ENCODE measurements at places on chromosomes 4 and X. TPM values are rescaled to one million over a fixed set of nuclear protein-coding genes. Genes with fewer than 3 reads are reported as not detected.

DNA sequence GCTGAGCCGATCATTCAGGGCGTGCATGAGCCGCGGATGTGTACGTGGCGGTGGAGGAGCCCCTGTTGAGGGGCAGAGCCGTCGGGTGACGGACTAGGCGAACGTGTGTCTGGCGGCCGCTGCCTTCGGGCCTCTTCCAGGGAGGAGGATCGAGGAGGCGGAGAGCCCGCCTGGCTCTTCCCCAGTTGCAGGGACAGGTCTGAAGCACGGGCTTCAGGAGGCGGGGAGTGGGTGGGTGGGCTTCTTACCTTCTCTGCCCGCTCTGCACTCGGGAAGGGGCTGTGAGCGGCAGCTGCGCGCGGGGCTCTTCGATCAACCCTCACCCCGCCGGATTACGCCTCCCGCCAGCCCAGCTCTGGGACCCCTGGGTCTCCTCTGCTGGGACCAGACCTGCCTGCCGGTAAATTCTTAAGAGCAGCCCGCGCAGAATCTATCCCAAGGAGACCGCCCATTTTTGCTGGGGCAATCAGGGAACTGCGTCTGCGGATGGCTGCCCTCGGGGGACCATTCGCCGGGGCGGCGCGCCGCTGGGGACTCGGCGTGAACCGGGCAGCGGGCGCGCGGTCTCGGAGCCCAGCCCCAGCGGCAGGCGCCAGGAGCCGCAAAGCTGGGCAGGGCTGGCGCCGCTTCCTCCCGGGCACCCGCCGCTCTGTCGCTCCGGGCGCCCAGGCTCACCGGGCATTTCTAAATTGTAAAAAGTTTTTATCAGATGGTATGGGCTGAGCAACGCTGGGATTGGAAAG, 4.9 kb downstream of the PLAC8 start:
- H3K4me3 ChIP-seq, result peak overlapping the region; percentile 45
- no peaks in the 10 kb centered on the region for H3K36me3 ChIP-seq
- H3K27ac ChIP-seq, result peak overlapping the region; percentile 37
- peak; percentile 44 for DNase-seq
- H3K4me1 ChIP-seq, result no peaks in the 10 kb centered on the region

DNA sequence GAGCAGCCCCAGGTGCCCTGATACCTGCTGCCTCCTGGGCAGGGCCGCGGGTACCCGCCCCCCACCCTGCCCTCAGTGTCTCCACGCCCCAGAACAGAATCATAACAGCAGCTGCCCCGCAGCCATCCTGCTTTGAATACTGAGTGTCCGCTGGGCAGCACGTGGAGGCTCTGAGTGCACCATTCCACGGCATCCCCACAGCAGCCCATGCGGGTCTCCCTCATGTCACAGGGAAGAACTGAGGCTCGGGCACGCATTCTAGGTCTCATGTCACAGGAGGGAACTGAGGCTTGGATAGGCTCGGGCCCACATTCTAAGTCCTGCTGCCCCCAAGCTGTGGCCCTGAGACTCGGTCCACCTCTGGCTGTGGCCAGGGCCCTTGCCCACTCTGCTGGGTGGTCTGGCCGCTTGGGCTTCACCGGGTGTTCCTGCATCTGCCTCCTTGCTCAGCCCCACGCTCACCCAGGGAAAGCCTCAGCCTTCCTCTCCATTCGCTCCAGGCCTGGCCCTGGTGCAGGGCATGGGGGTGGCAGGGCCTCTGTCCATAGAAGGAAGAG, 221.6 kb upstream of the PSAPL1 start:
- no peaks in the 10 kb centered on the region for H3K27me3 ChIP-seq
- H3K4me3 ChIP-seq, result no peak overlapping the region
- peaks cover 15% of the 10 kb centered on the region for H3K4me1 ChIP-seq
- H3K36me3 ChIP-seq, result no peaks in the 10 kb centered on the region

DNA sequence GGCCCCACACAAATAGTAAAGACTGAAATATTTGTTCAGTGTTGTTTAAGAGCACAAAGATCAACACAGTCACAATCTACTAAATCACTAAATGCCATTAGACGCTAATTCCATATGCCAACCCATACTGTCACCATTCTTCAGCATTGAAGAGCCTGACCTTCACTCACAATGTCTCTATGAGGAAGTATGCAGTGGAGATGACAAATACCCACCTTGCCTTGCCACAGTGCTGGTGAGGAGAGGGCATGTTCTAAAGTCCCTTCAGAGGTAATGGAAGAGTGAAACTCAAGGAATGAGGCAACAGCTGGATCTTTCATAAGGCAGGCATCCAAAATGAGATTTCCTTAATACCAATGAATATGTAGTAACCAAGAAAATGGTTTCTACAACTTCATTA, 50.4 kb downstream of the FRMD7 start:
- H3K4me1 ChIP-seq, result no peaks in the 10 kb centered on the region
- H3K4me3 ChIP-seq, result no peak overlapping the region
- H3K36me3 ChIP-seq, result no peaks in the 10 kb centered on the region
- H3K27ac ChIP-seq, result no peak overlapping the region
- peaks cover 76% of the 10 kb centered on the region for H3K27me3 ChIP-seq
- no peak for DNase-seq

GRCh38 chrX:12721042-12721441, 70.2 kb upstream of the PRPS2 start:
- peaks cover 26% of the 10 kb centered on the region for H3K27me3 ChIP-seq
- H3K36me3 ChIP-seq, result no peaks in the 10 kb centered on the region
- no peak overlapping the region for H3K27ac ChIP-seq
- H3K4me1 ChIP-seq, result no peaks in the 10 kb centered on the region
- no peak overlapping the region for H3K4me3 ChIP-seq

- H3K27me3 ChIP-seq, result no peaks in the 10 kb centered on the region
- H3K27ac ChIP-seq, result no peak overlapping the region
- no peak for DNase-seq
- H3K36me3 ChIP-seq, result no peaks in the 10 kb centered on the region
- H3K4me3 ChIP-seq, result no peak overlapping the region
- no peaks in the 10 kb centered on the region for H3K4me1 ChIP-seq
Measured at GRCh38 chr4:107885865-107886264, 45.5 kb upstream of the CYP2U1 start.

- DNase-seq, result no peak
- no peaks in the 10 kb centered on the region for H3K36me3 ChIP-seq
- H3K4me1 ChIP-seq, result no peaks in the 10 kb centered on the region
- H3K4me3 ChIP-seq, result no peak overlapping the region
- H3K27me3 ChIP-seq, result no peaks in the 10 kb centered on the region
Measured at GRCh38 chrX:153454901-153455550, 9.2 kb upstream of the TREX2 start.

- no peak overlapping the region for H3K27ac ChIP-seq
Measured at GRCh38 chr4:20046931-20047677, 204.6 kb upstream of the SLIT2 start.

DNA sequence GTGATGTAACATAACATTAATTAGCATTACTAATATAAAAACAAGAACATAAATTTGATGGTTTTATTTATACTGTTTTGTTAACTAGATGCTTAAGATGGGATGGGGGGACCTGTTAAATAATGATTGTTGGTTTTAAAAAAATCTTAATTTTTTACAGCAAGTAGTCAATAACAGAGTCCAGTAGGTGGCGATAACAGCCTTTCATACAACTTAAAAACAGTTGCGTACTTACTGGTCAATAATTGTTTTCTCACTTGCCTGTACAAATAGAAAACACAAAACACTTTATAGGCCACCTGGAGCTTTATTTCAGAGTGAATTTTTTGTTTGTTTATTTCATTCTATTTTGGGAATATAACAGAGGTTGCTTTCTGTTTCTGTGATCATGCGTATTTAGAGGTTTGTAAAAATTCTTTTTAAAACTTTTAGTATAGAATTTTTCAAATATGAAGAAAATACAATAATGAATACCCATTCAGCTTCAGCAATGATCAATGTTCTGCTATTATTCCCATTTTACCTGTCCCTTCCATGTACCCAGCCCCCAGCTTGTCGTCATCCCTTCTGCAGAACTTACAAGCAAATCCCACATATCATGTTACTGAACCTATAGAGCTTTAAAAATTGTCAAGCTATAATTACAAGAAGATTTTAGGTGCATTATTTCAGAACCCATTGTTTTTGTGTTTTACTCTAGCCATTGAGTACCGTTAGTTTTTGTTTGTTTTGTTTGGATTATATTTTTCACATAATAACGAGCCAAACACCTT, 97.1 kb downstream of the MRPL1 start:
- H3K4me3 ChIP-seq, result no peak overlapping the region
- peaks cover 2% of the 10 kb centered on the region for H3K36me3 ChIP-seq
- DNase-seq, result peak; percentile 74
- H3K27ac ChIP-seq, result no peak overlapping the region
- no peaks in the 10 kb centered on the region for H3K4me1 ChIP-seq

DNA sequence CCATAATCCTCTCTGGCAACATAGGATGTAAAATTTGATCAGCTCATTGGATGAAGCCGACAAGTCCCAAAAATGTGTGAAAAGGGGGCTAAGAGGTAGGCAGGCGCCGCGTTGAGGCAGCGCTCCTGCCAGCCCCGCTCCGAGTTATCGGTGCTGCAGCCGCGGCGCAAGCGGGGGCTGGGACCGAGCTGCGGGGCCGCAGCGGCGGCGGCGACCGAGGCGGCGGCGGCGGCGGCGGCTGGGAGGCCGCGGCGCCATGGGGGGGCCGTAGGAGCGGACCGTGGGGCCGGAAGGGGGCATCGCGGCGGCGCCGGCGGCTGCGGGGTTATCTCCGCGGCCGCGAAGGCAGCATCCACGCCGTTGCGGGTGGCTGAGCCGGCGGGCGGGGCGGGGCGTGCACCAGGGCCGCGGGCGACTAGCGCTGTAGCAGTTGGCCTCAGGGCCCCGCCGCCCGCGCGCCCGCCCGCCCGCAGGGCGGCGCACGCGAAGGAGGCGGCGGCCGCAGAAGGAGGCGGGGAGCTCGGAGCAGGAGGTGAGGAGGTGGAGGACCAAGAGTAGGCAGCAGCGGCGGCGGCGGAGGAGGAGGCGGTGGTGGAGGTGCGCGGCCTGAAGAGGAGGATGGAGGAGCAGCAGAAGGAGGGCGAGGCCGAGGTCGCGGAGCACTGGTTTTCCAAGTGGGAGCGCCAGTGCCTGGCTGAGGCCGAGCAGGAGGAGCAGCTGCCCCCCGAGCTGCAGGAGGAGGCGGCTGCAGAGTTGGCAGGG, 126.0 kb upstream of the CXorf66 start:
- no peaks in the 10 kb centered on the region for H3K36me3 ChIP-seq
- H3K4me3 ChIP-seq, result peak overlapping the region; percentile 17
- H3K4me1 ChIP-seq, result no peaks in the 10 kb centered on the region
- no peak for DNase-seq
- peaks cover 38% of the 10 kb centered on the region for H3K27me3 ChIP-seq

DNA sequence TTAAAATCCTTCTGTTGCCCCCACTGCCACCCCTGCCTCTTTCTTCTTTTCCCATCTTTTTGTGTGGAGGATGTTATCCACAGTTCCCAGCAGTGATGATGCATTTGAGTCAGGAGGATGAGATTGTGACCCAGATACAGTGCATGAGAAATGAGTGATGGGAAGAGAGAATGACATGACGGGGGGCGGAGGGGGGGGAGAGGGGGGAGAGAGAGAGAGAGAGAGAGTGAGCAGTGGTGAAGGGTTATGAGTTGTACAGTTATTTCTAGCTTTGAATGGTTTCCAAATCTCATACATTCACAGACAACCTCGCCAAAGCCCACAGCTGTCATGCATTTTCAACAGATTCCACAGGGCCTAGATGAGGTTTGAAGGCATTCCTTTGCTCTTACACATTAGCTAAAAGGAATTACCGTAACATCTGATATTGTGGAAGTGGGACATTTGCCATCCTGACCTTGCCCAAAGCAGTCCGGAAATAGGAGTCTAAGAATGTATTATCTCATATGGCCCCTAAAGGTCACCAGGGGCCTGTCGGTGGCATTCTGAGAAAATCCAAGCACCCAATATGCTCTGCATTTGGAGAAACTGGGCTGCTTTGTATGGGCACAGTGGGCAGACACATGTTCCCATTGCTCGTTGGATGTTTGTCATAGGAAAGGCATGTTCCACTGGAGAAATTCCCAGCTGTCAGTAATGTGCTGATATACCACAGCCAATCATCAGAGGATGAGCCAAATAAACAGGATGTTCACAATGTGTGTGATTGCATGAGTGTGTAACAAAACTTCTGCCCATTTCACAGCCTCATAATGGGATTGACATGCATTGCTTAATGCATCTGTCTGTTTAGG, 435.8 kb downstream of the SPRY1 start:
- DNase-seq, result peak; percentile 95
- H3K4me1 ChIP-seq, result peaks cover 37% of the 10 kb centered on the region
- H3K27ac ChIP-seq, result peak overlapping the region; percentile 61
- no peaks in the 10 kb centered on the region for H3K36me3 ChIP-seq
- H3K27me3 ChIP-seq, result no peaks in the 10 kb centered on the region
- no peak overlapping the region for H3K4me3 ChIP-seq

GRCh38 chr4:55887594-55887993, 34.1 kb downstream of the EXOC1 start:
- no peak overlapping the region for H3K4me3 ChIP-seq
- H3K4me1 ChIP-seq, result no peaks in the 10 kb centered on the region
- H3K36me3 ChIP-seq, result peaks cover 6% of the 10 kb centered on the region
- no peak for DNase-seq

- H3K27ac ChIP-seq, result no peak overlapping the region
- no peaks in the 10 kb centered on the region for H3K36me3 ChIP-seq
- H3K4me3 ChIP-seq, result no peak overlapping the region
- no peaks in the 10 kb centered on the region for H3K4me1 ChIP-seq
- peaks cover 2% of the 10 kb centered on the region for H3K27me3 ChIP-seq
Measured at GRCh38 chrX:12548746-12549145, 242.5 kb upstream of the PRPS2 start.

DNA sequence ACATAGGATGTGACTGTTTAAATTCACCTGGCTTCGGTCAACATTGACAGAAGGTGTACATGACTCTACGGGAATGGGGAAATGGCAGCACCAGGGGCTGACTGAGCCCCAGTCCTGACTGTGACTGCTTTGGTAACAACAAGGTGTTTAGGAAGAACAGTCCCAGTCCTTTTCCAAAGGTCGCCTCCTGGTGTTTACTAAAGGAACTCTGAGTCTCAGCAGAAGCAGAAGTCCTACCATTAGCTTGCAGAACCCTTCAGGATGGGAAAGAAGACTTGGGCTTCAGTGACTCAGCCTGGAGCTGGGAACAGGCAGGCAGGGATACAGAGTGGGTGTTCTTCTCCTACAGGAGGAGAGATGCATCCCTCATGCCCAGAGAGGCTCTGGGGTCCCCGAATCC, 103.3 kb downstream of the MGST2 start:
- H3K36me3 ChIP-seq, result no peaks in the 10 kb centered on the region
- no peaks in the 10 kb centered on the region for H3K27me3 ChIP-seq

NAP1L3 gene
- total RNA-seq, result 1.8 TPM

PNMA6A gene
- 3.6 TPM for total RNA-seq

SPP1 gene
- 433 TPM for total RNA-seq

All from lung (tissue), 17 donors.